ENCODE measurements at places on chromosomes 3 and 15. TPM values are rescaled to one million over a fixed set of nuclear protein-coding genes. Genes with fewer than 3 reads are reported as not detected.

Gene ARHGAP11A
- total RNA-seq = 11.1 TPM

Gene PRR23C
- not detected for total RNA-seq

Gene ST3GAL6
- total RNA-seq = 11.6 TPM

Gene VEPH1
- 7.8 TPM for total RNA-seq

Gene SMCO1
- 19.6 TPM for total RNA-seq

Gene DNAH12
- total RNA-seq = 0.21 TPM

Gene CIB2
- total RNA-seq = 12.1 TPM

Gene ALPK3
- total RNA-seq = 64.6 TPM
